Inflammatory macrophage treated with lipopolysaccharide for 1 hour (primary cell): ENCODE measurements at places on chromosomes 5 and 9.
A peak's percentile ranks its signal among the peaks of the same experiment; 100 is the strongest.

GRCh38 chr5:112529525-112529924, 110.4 kb upstream of the EPB41L4A start:
- DNase-seq: peak; percentile 29

- no peak for DNase-seq
Observed at GRCh38 chr9:120941046-120941770, 14.6 kb upstream of the TRAF1 start.

GRCh38 chr5:110751902-110752762, 13.3 kb downstream of the SLC25A46 start:
- DNase-seq: no peak

DNA sequence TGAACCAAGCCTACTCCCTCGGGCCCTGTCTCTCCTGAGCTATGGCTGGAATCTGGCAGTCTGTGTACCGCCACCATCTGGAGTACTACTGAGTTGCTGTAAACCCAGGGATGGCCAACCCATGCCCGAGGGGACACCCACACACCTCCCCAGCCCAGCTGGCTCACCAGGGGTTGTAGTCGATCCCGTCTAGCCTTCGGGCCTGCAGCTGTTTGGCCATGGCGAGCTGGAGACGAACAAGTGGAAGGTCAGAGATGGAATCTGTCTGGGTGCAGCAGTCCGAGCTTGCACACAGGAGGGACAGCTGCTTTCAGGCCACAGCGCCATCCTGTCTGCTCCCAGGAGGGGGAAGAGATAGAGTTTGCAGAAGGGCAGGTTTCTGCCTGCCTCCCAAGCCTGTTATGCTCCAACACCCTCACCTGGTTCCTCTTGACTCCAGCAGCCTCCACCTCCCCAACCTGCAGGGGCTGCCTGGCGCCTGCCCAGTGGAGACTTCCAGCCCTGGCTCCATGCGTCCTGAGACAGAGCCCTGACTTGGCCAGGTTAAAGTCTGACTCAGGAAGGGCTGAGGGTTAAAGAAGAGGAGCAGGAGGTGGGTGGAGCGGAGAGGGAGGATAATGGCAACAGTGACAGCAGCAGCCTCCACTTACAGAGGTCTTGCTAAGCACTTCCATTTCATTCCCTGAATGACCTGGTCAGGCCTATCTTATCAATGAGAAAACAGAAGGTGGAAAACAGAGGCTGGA, 15.8 kb upstream of the SPOUT1 start:
- no peak for DNase-seq

DNA sequence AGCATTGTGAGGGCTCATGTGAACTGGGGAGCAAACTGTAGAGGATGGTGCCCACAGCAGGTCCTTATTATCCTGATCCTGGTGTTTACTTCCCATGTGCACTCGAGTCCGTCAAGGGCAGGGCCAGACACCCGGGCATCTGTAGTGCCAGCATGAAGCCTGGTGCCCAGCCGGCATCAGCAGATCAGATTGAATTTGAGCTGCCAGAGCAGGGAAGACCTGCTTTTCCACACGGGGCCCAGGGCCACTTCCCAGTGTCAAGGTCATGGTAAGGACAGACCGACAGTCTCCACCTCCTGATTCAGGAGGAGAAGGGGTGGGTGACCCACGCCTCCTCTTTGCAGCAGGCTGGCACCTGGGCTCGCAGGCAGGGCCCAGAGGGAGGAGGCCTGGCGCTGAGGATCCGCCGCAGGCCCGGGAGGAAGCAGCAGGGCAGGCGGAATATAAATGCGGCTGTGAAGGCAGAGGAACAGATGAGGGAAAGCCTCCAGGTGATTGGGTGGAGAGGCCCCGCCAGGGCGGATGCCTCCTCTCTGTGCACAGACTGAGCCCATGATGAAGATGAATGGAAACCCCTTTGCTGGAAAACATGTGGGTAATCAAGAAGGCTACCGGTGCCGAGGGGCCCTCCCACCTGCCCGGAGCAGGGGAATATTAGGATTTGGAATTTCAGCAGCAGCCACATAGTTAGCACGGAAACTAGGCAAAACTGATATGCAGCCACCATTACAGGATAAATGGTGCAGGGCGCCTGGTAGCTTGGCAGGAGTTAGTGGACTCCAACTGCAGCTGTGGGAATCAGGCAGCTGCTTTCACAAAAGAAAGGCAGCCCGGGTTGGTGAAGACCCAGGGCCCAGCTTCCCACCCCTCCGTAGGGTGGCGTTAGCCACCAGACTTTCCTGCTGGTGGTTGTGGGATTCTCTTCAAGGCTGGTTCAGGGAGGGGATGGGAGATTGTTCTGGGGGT, 114.9 kb downstream of the GAPVD1 start:
- no peak for DNase-seq

DNA sequence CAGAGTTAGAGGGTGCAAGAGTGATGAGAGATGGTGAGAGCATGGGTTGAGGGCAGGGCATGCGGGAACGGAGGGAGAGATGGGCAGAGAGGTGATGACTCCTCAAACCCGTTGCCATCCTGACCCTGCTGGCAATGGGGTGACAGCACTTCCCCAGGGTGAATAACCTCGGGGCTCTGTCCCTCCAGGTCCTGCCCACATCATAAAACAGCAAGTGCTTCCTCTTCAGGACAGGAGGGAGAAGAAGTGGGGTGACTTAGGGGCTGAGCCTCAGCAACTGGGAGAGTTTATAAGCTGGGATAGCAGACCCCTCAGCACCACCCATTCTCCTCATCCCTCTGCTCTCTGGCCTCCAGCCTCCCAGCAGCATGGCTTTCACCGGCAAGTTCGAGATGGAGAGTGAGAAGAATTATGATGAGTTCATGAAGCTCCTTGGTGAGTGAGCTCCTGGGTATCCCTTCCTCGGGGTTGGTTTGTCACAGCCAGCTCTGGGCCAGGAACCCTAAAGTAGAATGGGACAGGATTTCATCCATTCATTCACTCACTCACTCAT, at the start of gene FABP6:
Gene FABP6, plus strand, starts transcription at position 317 of the 553 bp plus-strand sequence. Its CDS starts 52 bp downstream, at position 369.
- DNase-seq: no peak

- DNase-seq: no peak
Observed at GRCh38 chr5:96090215-96090614, 128.6 kb upstream of the ELL2 start.

- no peak for DNase-seq
Observed at GRCh38 chr5:14660833-14661232, 3.7 kb upstream of the OTULIN start.

DNA sequence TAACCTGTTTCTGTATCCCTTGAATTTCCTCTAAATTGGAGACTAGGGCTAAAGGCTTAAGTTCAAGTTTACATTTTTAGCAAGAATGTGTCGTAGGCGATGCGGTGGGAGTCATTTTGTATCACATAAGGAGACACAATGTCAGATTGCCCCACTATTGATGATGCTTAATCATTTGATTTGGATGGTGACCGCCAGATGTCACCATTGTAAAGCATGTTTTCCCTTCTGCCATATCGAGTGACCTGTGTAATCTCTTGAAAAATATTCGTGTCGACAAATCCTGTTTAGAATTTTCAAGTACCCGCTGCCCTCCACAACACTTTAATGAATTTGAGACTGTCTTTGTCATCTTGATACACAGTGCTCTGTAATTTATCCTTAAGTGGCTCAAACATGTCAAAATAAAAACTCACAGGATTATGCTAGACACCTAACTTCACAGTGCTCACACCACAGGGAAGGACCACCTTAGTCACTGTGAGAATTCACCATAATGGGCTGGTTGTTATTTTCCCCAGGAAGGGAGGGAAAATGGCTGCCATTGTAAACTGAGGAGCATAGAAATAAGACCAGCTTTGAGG, 34.5 kb upstream of the SLC46A2 start:
- DNase-seq: peak; percentile 36

GRCh38 chr5:35781181-35781790, 75.4 kb upstream of the IL7R start:
- DNase-seq: no peak

GRCh38 chr9:132978451-132979131, at the start of gene GFI1B:
TSS of gene GFI1B (plus strand) at chr9:132978694. CDS start at chr9:132986679, 7,985 bp downstream.
- DNase-seq: peak; percentile 11

- no peak for DNase-seq
Observed at GRCh38 chr5:53089481-53089991, 20.0 kb downstream of the MOCS2 start.

- DNase-seq: no peak
Observed at GRCh38 chr5:59678943-59679342, 214.6 kb downstream of the PDE4D start.

DNA sequence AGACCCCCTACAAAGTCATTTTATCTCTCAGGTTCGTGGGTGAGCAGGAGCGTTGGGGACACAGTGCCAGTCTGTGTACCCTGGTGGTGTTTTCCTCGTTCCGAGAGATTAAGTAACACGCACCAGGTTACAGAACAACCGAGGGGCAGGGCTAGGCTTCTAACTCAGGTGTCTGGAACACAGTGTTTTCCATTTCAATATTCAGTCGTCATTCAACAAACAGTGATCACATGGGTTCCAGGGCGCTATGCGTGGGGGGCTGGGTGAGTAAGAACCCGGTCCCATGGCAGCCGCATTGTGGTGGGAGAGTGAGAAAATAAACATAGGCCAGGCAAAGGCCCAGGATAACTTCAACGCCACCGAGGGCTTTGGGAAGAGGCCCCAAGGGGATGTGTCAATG, 55.9 kb upstream of the RNU6ATAC start:
- DNase-seq: no peak

DNA sequence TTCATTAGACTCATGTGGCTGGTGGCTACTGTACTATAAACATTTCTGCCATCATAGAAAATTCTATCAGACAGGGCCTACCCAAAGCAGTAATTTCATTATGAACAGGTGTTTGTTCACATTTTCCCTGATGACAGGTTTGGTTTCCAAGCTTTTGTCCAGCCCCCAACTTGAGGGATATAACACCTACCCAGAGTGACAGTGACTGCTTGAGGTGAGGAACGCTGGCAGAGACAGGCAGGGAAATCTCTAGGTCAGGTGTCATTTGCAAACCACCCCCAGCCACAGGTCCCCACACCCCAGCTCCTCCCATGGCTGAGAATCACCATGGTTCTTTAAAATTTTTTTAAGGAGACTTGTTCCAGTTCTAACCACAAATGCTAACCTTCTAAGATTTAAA, 25.5 kb downstream of the GOLM1 start:
- no peak for DNase-seq

- DNase-seq: no peak
Observed at GRCh38 chr9:121884057-121884541, 209.0 kb downstream of the TTLL11 start.
